Activated naive CD4-positive, alpha-beta T cell treated with anti-CD3 and anti-CD28 coated beads for 36 hours (primary cell): ENCODE measurements at places on chromosomes 1 and 21. TPM values are rescaled to one million over a fixed set of nuclear protein-coding genes. Genes with fewer than 3 reads are reported as not detected.

GRCh38 chr1:58597996-58598395 lies 20.9 kb upstream of the TACSTD2 start:
- no peak for DNase-seq

DNA sequence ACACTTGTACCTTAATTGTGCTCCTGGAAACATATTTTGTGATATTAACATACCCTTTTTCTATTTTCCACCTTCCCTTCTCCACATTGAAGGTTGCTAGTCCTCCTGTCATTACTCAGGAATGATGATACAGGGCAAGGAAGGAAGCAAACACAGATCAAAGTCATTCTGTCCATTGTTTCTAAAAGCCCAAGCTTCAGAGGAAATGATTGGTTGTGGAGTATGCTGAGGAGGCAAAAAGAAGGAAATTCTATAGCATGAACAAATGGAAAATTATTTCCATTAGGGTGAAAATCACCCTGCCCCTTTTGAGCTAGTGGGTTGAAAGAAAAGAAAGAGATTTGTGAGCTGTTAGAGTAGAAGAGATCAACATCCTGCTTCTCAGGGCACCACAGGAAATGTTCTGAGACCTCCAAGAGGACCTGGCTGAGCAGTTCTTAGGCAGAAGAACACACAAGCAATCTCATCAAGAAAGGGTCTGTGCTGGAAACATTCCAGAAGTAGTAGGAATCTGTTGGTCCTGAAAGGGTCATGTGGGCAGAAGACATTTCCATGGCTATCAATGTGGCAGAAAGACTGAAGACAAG lies 29.0 kb upstream of the PRRX1 start:
- DNase-seq = no peak

DNA sequence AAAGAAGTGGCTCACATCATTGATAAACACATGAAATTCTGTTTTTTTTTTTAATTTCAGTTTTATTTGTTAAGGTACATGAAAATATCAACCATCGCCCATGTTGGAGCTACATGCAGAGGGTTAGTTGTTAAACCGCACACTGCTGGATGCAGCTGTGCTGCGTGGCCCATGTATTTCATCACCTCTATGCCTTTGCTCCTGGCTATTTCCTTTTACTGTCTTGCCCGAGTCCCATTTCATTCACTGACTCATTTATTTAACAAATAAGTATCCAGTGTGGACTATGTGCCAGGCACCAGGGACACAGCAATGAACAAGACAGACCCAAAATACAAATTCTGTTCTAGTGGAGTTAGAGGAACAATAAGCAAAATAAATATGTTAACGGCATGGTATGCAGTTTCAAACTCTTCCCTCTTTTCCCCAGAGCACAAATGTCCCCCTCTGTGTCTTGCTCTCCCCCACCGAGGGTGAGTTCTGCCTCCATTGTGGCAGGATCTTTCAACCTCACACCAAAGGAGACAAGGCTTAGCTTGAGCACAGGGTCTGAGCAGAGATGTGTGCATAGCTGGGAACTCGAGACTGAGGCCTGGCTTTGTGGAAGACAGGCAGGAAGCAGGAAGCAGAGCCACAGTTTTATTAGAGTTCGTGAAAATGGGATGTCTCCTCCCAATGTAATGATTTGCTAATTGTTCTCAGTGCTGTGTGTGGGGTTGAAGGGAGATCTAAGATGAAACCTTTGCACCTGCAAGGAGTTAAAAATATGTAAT lies 44.6 kb downstream of the MAN1C1 start:
- peak; percentile 2 for DNase-seq

- DNase-seq = no peak
These were observed 161.2 kb downstream of the NCAM2 start for GRCh38 chr21:21159253-21159899.

The KLF17 gene
- not detected for total RNA-seq

GRCh38 chr1:247824023-247824422 lies at the start of gene OR14A16:
OR14A16 (minus strand) TSS chr1:247824119; CDS start chr1:247815729, 8,390 bp downstream.
- DNase-seq = no peak

The FLAD1 gene
- 27.2 TPM for total RNA-seq

The LRRC71 gene
- total RNA-seq = not detected

- no peak for DNase-seq
These were observed 85.1 kb upstream of the LMO4 start for GRCh38 chr1:87243573-87243972.

DNA sequence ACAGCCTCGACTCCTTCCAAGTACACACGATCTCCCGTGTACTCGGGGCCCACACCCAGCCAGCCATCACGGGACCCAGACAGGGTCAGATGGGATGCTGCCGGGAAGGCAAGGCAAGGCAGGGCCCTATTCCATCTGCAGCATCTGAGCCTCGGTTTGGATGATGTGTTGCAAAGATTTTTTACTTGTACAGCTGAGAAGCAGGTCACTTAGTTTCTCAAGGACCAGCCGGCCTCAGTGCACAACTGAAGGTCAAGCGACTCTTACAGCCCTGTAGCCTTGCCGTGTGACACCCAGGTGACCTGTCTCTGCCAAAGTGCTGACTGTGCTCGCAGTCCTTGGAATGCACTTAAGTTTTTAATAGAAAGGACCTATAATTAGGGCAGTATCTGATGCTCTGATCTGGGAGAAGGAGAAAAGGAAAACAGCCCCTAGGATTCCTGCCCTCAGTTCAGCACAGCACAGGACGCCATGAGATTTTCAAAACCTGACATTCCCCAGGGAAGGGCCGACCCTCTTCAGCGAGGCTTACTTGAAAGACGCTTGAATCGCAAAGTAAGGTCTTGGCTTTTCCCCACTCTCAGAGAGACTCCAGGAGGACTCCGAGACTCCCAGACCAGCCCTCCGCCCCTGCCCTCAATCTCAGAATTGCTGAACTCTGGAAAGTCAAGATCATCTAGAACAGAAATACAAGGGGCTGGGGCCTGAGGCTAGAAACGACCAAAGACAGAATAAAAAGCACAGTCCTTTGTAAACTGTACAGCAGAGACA lies 1.3 kb downstream of the GPR157 start:
- DNase-seq = no peak

The RGS13 gene
- total RNA-seq = not detected

DNA sequence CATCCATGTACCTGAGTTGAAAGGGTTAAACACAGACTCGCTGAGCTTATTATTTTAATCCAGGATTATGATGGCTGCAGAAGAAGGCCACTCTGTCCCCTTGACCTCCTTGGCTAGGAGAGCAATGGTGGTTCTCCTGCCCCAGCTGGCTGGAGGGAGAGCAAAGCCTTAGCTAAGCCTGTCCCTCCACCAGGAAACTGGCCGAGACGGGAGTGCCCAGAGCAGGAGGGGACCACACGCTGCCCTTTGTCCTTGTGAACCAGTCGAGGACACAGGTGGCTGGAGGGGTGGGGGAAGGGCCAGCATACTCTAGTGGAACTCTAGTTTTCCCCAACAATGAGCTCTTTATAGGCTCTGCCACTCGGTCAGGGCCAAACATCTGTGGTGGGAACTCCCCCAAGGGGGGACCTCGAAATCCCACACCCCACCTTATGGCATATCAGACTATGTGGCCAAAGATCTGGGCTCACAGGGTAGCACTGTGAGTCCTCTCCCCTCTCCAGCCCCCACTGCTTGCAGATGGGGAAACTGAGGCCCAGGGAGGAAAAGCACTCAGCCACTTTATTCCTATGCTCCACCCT lies 12.9 kb downstream of the KIAA1614 start:
- DNase-seq = no peak
